WTC11 (cell line): ENCODE measurements at places on chromosomes 16 and 17. TPM values are rescaled to one million over a fixed set of nuclear protein-coding genes. Genes with fewer than 3 reads are reported as not detected.

C17orf58 gene
- 27.4 to 29.5 TPM (median 28.2 TPM) in 3 replicates for total RNA-seq

C16orf46 gene
- total RNA-seq, result 1.1 to 1.3 TPM (median 1.2 TPM) in 3 replicates

VWA3A gene
- total RNA-seq, result 0.11 TPM in 1 of 3 replicates, not detected in the others

SLC6A4 gene
- 0.07 to 0.32 TPM (median 0.13 TPM) in 3 replicates for total RNA-seq
